ENCODE measurements at places on chromosomes 5 and 9. TPM values are rescaled to one million over a fixed set of nuclear protein-coding genes. Genes with fewer than 3 reads are reported as not detected.

DNA sequence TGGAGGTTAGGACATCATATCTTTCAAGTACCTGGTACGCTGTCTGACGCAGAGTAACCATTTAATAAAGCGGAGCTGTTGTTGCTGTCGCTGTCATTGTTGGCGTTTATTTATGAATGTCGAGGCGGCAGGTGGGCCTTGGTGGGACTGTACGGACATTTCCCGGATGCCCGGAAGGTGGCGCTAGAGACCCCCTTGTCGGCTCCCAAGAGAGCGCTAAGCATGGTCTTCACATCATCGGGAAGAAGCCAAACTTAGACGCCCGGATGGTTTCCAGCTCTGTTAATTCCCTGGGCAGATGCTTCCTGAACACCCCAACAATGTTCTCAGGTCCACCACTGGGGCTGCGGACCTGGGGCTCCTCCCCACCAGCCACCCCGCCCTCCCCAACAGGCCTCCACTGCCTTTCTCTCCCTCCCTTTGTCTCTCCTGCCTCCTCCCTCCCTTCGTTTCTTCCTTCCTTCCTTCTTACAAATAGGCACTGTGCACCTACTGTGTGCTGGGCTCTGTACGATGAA lies 54.1 kb downstream of the DUSP1 start:
- no peak overlapping the region for H3K4me3 ChIP-seq
- peaks cover 2% of the 10 kb centered on the region for H3K27me3 ChIP-seq
- peak; percentile 91 for DNase-seq
- H3K27ac ChIP-seq = no peak overlapping the region
- no peaks in the 10 kb centered on the region for H3K36me3 ChIP-seq

GRCh38 chr5:34001241-34001841 lies 6.5 kb downstream of the AMACR start:
- H3K4me3 ChIP-seq = no peak overlapping the region
- H3K27ac ChIP-seq = no peak overlapping the region
- no peak for DNase-seq
- H3K27me3 ChIP-seq = no peaks in the 10 kb centered on the region
- peaks cover 32% of the 10 kb centered on the region for H3K36me3 ChIP-seq

- no peak for DNase-seq
- H3K36me3 ChIP-seq = no peaks in the 10 kb centered on the region
- no peak overlapping the region for H3K27ac ChIP-seq
- no peaks in the 10 kb centered on the region for H3K4me1 ChIP-seq
Observed at GRCh38 chr5:144585681-144586080, 415.0 kb downstream of the KCTD16 start.

DNA sequence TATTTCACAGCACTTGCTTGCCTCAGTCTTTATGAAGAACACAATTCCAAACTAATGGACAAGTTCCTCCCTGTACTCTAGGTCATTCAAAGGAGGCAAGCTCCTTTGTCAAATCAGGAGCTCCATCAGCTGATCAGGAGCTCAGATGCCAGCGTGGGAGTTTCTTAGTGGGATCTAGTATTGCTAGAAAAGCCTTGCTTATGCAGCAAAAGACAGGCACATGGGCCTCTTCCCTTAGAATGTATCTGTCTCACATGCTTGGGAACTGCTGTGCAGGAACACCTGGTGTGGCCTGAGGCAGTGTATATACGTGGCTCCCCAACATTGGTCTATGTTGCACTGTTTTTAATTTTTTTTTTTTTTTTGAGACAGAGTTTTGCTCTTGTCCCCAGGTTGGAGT lies 21.4 kb upstream of the HAVCR1 start:
- no peaks in the 10 kb centered on the region for H3K36me3 ChIP-seq
- H3K27me3 ChIP-seq = no peaks in the 10 kb centered on the region
- DNase-seq = no peak
- no peak overlapping the region for H3K4me3 ChIP-seq

DNA sequence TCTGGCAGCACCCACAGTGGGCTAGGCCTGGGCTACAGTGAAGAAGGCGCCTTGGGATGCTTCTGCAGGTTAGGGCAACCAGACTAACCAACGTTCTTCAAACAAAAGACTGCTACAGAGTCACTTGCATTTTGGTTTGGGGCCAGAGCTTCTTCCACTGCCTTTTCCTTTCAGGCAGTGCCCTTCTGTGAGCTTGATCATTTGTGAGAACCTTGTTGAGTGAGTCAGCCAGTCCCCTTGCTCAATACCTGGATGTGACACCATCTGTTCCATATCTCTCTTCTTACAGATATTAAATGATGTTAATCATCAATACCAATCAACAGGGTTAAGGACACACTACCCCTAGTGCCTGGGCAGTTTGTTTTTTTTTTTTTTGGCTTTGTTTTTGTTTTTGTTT lies 46.5 kb upstream of the VDAC1 start:
- no peaks in the 10 kb centered on the region for H3K4me1 ChIP-seq
- no peak overlapping the region for H3K27ac ChIP-seq
- no peaks in the 10 kb centered on the region for H3K36me3 ChIP-seq
- H3K27me3 ChIP-seq = peaks cover 2% of the 10 kb centered on the region

DNA sequence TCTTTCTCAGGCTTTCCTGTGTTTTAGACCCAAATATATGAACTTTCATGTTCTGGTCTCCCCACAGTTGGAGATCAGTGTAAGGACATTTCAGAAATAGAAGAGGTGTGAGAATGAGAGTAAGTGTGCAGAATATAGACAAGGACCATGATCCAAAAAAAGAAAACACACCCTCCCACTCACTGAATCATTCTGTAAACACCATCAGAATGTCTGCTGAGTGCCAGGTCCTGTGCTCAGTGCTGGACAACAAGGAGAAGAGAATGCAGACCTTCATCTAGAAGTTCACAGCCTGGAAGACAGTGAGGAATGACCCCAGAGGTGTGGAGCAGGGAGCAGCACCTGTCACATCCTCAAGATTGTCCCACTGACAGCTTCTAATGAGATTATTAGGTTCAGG lies 19.1 kb upstream of the SH3RF2 start:
- no peaks in the 10 kb centered on the region for H3K4me1 ChIP-seq
- no peak for DNase-seq
- H3K4me3 ChIP-seq = no peak overlapping the region
- no peak overlapping the region for H3K27ac ChIP-seq
- H3K27me3 ChIP-seq = peaks cover 2% of the 10 kb centered on the region
- H3K36me3 ChIP-seq = no peaks in the 10 kb centered on the region

DNA sequence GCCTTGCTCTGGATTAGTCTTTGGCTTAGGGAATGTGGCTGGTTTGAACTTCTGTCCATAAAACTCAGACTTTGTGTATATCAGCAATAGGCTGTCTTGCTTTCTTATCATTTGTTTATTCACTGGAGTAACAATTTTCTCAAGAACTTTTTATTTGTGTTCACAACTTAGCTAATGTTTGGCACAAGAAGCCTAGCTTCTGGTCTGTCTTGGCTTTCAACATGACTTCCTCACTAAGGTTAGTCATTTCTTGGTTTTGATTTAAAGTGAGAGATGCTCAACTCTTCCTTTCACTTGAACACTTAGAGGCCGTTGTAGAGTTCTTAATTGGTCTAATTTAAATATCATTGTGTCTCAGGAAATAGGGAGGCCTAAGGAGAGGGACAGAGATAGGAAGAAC lies 4.9 kb downstream of the FBXO38 start:
- H3K27me3 ChIP-seq = no peaks in the 10 kb centered on the region
- DNase-seq = no peak
- no peak overlapping the region for H3K27ac ChIP-seq
- peaks cover 8% of the 10 kb centered on the region for H3K4me1 ChIP-seq
- no peak overlapping the region for H3K4me3 ChIP-seq
- peaks cover 8% of the 10 kb centered on the region for H3K36me3 ChIP-seq

DNA sequence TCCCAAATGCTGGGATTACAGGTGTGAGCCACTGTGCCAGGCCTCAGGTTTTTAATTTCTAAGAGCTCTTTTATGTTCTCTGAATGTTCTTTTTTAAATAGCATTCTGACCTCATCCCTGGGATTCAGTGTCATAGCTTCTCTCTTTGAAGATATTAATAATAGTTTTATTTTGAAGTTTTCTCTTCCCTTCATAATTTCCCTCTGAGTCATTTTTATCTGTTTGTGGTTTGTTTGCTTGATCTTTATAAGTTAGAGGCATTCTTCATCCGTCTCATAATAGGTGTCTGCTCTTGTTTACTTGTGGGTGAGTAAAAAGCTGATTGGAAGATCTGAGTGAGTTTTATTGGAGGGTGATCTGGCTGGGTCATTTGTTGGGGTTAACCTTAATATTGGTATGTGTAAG lies 12.5 kb upstream of the MAMDC2 start:
- H3K27ac ChIP-seq = no peak overlapping the region
- H3K4me3 ChIP-seq = no peak overlapping the region
- H3K36me3 ChIP-seq = no peaks in the 10 kb centered on the region
- no peak for DNase-seq
- H3K27me3 ChIP-seq = no peaks in the 10 kb centered on the region

DNA sequence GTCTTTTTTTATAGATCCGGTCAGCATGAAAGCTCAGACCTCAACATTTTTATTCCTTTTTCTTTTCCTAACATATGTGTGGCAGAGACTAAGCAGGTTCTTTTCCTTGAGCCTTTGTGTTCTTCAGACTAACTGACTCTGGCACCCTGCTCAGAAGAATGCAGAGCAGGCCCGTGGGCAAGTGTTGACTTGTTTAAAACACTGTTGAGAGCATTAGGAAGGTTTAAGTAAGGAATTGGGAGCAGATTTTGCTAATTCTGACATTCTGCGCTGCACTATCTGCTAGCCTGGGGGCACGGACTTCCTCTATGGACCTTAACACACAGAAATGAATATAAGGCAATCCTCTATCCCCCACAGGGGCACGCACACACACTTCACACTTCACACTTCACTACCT lies 182.5 kb upstream of the PIK3R1 start:
- no peaks in the 10 kb centered on the region for H3K36me3 ChIP-seq
- peaks cover 13% of the 10 kb centered on the region for H3K4me1 ChIP-seq
- no peak overlapping the region for H3K27ac ChIP-seq

DNA sequence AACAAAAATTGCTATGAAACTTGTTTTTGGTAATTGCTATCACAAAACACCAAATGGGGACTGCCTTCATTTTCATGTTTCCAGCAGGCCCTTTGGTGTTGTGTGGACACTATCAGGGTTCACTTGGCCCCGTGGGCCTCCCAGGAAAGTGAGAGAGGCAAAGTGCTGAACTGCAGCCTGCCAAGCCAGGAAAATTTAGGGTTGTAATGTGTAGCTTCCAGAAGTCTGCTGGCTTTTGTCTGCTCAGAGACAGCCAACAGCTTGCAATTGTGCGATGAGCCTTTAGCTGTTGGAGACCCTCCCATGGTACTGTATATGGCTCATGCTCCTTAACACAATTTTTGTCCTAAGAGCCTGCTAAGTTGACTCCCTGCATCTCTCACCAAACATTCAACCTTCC lies 105.7 kb upstream of the EQTN start:
- DNase-seq = peak; percentile 45
- no peak overlapping the region for H3K4me3 ChIP-seq
- H3K4me1 ChIP-seq = peaks cover 2% of the 10 kb centered on the region
- H3K36me3 ChIP-seq = no peaks in the 10 kb centered on the region
- no peak overlapping the region for H3K27ac ChIP-seq

DNA sequence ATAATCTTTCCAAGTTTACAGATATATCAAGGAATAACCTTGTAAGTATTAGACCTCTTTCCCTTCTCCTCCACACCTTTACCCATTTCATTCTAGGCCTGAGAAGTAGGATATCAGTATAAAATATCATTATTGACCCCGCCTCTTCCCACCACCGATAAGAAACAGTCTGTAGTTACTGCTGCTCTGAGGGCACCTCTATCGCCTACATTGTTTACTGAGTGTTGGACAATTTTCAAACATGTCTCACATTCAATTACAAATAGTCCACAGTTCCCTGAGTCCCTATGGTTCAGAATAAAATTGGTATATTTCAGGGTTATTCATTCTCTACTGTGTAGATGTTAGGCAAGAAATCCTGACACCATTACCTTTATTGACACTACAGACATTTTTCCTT lies 73.4 kb downstream of the TEK start:
- no peaks in the 10 kb centered on the region for H3K36me3 ChIP-seq
- no peaks in the 10 kb centered on the region for H3K27me3 ChIP-seq
- H3K4me3 ChIP-seq = no peak overlapping the region
- no peaks in the 10 kb centered on the region for H3K4me1 ChIP-seq

GRCh38 chr9:89444925-89445765 lies 52.8 kb downstream of the SEMA4D start:
- H3K4me1 ChIP-seq = peaks cover 18% of the 10 kb centered on the region
- H3K36me3 ChIP-seq = peaks cover 3% of the 10 kb centered on the region
- no peak for DNase-seq
- H3K27me3 ChIP-seq = no peaks in the 10 kb centered on the region
- H3K4me3 ChIP-seq = no peak overlapping the region

TIMD4 gene
- total RNA-seq = 1.9 TPM

- H3K27ac ChIP-seq = peak overlapping the region; percentile 18
- H3K4me3 ChIP-seq = no peak overlapping the region
- H3K27me3 ChIP-seq = no peaks in the 10 kb centered on the region
- DNase-seq = peak; percentile 78
- H3K36me3 ChIP-seq = peaks cover 11% of the 10 kb centered on the region
- H3K4me1 ChIP-seq = peaks cover 14% of the 10 kb centered on the region
Observed at GRCh38 chr9:33287087-33287490, 3.2 kb upstream of the NFX1 start.

- DNase-seq = peak; percentile 30
- H3K27ac ChIP-seq = no peak overlapping the region
- no peak overlapping the region for H3K4me3 ChIP-seq
- H3K27me3 ChIP-seq = no peaks in the 10 kb centered on the region
- H3K36me3 ChIP-seq = no peaks in the 10 kb centered on the region
- H3K4me1 ChIP-seq = no peaks in the 10 kb centered on the region
Observed at GRCh38 chr9:5617749-5618148, 11.2 kb upstream of the RIC1 start.

LMX1B gene
- total RNA-seq = 1.0 TPM

GRCh38 chr9:89179540-89179894 lies 899 bp upstream of the SHC3 start:
- peak overlapping the region; percentile 31 for H3K27ac ChIP-seq
- H3K27me3 ChIP-seq = peaks cover 38% of the 10 kb centered on the region
- peak; percentile 30 for DNase-seq
- H3K36me3 ChIP-seq = no peaks in the 10 kb centered on the region
- peak overlapping the region; percentile 23 for H3K4me3 ChIP-seq
- H3K4me1 ChIP-seq = peaks cover 26% of the 10 kb centered on the region

- H3K4me3 ChIP-seq = peak overlapping the region; percentile 21
- no peak overlapping the region for H3K27ac ChIP-seq
- peaks cover 17% of the 10 kb centered on the region for H3K27me3 ChIP-seq
- peak; percentile 86 for DNase-seq
- H3K4me1 ChIP-seq = peaks cover 10% of the 10 kb centered on the region
Observed at GRCh38 chr5:1167728-1168709, 33.4 kb upstream of the SLC6A19 start.

- DNase-seq = no peak
- H3K27ac ChIP-seq = no peak overlapping the region
- H3K27me3 ChIP-seq = peaks cover 7% of the 10 kb centered on the region
- H3K36me3 ChIP-seq = no peaks in the 10 kb centered on the region
- no peaks in the 10 kb centered on the region for H3K4me1 ChIP-seq
Observed at GRCh38 chr5:133679534-133679933, 67.2 kb upstream of the FSTL4 start.

GRCh38 chr5:107524111-107524510 lies 146.6 kb downstream of the EFNA5 start:
- H3K4me3 ChIP-seq = no peak overlapping the region
- H3K4me1 ChIP-seq = peaks cover 2% of the 10 kb centered on the region
- no peaks in the 10 kb centered on the region for H3K27me3 ChIP-seq
- no peak overlapping the region for H3K27ac ChIP-seq

PPP3R2 gene
- 0.04 TPM for total RNA-seq

GRCh38 chr5:90424245-90424644 lies 14.7 kb upstream of the CETN3 start:
- H3K4me3 ChIP-seq = no peak overlapping the region
- DNase-seq = no peak
- no peaks in the 10 kb centered on the region for H3K36me3 ChIP-seq

ROPN1L gene
- 0.13 TPM for total RNA-seq

- H3K27me3 ChIP-seq = no peaks in the 10 kb centered on the region
- DNase-seq = no peak
- H3K36me3 ChIP-seq = no peaks in the 10 kb centered on the region
- peaks cover 34% of the 10 kb centered on the region for H3K4me1 ChIP-seq
- peak overlapping the region; percentile 74 for H3K27ac ChIP-seq
- H3K4me3 ChIP-seq = no peak overlapping the region
Observed at GRCh38 chr9:87236546-87236945, 261.1 kb upstream of the DAPK1 start.

Measured in muscle of leg (tissue), 16 donors.